ENCODE measurements at places on chromosomes 2 and 18.

DNA sequence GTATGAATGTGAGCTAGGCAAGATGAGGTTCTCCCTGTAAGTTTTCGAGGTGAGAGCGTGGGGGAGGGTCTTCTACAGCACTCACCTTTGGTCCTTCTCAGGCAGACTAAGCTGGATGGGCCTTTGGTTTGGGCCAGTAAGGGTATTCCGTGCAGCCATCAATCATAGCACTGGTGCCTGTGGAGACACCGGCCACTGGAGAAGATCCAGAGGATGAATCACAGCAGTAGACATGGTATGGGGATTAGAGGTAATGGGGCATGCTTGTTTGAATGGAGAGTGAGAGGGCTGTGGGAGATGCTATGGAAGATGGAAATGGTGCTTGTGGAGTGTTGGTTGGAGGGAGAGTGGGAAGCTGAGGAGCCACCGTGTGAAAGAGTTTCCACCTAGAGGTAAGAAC is 16.1 kb downstream of the MAPRE3 start:
- no peak for DNase-seq

DNA sequence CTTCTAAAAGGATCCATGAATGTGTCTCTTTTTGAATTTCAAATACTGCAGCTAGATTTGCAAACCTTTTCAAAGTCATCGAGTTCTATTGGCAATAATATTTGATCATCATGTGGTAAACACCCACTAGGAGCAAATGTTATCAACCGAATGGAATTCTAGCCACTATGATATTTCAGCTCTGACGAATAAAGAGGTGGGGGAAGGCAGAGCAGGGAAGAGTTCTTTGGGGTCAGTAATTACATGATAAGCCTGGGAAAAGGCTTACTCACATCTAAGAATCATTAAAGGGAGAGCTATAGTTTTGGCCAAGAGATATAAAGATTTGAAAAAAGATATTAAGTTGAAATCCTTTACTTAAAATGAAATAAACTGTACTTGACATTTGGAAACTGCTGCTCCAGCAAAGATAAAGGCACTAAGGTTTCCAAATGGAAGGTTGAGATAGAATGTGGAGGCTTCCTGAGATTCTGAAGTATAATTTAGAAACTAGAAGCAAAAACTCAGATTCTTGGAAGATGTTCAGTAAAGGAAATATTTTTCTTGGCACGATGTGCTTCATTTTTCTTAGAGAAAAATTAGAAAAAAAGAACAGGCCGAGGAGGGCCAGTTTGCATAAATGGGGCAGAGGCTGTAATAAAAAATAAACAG is 104.7 kb upstream of the ARHGAP28 start:
- no peak for DNase-seq

DNA sequence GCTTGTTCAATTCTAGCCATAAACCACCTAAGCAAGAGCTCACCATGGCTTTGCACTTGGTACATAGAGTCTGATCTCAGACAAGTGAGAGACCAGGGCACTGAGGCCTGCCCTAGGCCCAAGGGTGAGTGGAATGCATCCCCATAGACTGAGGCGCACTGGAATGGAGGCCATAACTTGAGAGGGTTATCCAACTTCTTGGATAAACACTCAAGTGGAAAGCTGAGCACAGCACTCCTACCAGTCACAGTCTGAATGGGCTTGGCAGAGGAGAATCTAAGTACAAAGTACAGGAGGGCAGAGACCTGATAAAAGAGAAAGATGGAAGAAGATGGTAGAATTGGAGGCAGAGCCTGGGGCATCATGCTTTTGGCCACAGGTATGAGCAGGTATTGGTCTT is 30.4 kb upstream of the CASP10 start:
- no peak for DNase-seq

- peak; percentile 54 for DNase-seq
These were observed 616 bp downstream of the RNPEPL1 start for GRCh38 chr2:240568678-240569522.

GRCh38 chr2:13193075-13193474 is 476.3 kb downstream of the TRIB2 start:
- no peak for DNase-seq

DNA sequence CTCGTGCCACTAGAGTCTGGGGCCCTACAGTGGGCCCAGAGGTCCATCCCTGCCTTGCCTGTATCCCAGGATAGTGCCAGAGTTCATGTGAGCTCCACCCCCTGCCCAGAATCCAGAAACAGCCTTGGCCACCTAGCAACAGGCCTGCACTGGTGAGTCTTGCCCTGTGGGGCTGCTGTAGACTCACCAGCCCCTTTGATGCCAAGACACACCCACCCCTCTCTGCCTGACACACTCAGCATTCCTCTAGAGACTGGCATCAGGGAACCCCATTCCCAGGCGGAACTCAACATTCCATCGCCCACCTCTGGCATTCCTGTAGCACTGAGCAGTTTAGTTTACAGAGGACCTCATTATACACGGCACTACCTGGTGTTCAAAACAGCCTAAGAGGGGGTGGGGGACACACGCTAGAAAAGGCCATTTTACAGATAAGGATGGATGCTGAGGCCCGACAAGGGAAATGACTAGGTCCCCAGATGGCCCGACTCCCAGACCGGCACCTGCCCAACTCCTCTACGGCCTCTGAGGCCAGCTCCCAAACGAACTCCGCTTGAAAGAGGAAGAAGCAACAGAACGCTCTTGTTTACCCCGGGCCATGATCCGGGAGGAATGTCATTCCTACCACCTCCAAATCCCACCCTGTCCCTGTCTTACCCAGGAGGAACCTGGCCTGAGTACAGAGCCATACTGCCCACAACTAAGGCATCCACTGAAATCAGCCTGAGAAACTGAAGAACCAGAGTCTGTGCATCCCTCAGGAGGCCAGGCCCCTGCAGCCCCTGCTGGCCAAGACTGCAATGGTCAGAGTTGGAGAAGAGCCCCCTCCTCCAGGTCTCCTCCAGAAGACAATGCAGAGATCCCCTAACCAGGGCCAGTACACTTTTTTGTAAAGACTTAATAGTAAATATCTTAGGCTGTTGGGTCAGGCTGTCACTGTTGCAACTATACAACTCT is 180.2 kb downstream of the TNS1 start:
- no peak for DNase-seq

DNA sequence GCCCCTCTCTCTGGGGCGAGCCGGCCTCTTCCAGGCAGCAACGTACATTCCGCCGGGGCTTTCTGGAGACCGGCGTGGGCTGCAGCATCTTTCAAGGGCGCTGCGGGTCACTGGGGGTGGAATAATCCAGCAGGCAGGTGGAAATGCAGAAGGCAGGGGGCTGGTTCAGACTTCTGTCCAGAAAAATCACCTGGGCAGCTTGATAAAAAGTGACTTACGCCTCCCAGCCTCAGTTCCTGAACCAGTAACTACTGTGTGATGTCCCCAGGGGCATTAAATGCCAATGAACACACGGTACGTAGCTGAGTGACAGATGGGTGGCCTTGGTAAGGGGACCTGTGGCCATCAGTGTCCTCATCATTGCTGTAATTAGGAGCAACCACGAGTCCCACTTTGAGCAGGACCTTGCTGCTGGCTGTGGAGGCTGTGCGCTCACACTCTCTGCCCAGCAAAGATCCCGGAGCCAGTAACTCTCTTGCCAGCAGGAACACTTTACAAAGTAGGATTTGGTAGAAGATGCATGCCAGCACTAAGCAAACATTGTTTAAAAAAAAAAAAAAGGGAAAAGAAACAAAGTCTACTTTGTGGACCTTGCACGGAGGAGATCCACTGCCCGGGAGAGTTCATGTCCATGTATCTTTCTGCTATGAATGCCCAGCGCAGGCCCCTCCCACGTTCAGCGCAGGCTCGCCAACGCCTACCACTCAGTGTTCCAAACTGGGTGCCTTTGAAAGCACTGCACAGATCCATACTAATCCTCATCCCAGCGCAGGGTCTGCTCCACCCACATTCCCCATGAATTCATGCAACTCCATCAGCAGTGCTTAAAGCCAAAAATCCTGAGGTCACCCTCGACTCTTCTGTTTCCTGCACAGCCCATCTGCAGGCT is 177.3 kb downstream of the HDAC4 start:
- no peak for DNase-seq

- no peak for DNase-seq
These were observed 607.0 kb downstream of the RNF144A start for GRCh38 chr2:7524195-7524594.
